ENCODE measurements at places on chromosomes 12 and 14.

DNA sequence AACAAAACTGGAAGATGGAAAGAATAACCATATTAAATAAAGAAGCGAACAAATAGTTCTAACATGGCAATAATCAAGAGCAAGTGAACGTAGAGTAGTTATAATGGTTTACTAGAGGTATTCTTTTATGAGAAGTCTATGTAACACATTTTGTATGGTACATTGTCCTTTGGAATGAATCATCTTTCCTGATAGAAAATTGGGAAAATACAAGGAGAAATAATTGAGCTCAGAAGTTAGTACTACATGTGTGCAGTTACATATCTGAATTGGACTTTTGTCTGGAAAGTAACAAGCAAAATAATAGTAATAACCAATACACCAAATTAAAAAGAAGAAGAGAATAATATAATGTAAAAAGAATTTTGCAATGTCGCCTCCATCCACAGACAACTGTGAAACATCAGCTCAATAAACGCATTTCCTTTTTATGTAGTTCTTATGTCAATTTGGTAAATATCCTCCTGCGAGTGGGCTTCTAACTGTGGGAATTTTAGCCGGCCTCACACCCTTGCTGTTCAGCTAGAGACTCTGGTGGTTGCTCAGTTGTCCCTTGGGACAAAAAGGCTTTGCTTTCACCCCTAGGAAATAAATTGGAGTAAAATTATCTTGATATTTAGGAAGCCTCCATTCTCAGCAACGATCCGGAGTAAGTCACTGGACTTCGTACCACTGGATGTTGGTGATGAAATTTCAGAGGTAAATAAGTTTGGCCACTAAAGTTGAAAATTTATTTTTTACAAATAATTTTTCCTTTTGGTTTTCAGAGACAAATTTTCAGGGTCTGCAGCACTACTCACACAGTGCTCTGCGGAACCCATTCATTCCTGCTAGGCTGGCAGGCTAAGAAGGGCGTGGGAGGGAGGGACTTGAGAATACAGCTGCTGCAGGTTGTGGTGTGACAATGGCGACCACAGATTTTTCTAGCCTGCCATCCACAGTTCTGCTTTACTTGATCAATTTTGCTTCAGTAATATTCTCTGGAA lies 1.1 kb upstream of the TUBA1A start:
- DNase-seq, result no peak

GRCh38 chr14:22570132-22570949 lies 18.7 kb downstream of the DAD1 start:
- peak; percentile 71 for DNase-seq

GRCh38 chr12:117468016-117468415 lies 106.6 kb upstream of the NOS1 start:
- no peak for DNase-seq

DNA sequence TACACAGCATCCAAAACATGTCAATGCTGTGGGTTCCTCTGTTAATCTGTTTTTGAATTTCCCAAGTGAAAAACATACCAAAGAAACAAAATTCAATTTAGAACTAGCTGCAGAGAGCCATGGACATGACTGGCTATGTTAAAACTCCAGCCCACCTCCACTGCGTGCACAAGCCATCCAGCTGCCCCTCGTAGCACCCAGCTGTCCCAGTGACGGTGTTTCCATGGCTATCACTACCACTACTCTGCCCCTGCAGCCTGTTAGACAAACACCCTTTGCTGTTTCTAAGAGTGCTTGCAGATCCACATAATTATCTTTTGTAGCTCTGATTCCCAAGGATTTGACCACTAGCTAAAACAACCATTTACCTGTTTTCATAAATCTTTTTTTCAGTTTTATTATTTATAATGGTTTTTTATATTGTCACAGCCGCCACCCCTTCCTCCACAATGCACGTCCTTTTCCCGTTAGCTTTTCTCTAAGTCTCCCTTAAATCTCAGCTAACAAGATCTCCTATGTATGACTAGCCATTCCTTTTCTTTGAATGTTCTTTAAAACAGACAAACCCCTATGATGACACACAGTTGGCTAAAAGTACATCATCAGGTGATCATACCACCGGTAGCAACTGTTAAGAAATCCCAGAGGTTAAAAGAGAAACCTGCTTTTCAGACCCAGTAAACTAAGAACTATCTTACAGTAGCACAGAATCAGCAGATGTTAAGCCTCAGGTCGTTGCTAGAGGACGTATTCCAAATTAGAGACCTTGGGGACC lies 37.8 kb upstream of the NAA30 start:
- no peak for DNase-seq

DNA sequence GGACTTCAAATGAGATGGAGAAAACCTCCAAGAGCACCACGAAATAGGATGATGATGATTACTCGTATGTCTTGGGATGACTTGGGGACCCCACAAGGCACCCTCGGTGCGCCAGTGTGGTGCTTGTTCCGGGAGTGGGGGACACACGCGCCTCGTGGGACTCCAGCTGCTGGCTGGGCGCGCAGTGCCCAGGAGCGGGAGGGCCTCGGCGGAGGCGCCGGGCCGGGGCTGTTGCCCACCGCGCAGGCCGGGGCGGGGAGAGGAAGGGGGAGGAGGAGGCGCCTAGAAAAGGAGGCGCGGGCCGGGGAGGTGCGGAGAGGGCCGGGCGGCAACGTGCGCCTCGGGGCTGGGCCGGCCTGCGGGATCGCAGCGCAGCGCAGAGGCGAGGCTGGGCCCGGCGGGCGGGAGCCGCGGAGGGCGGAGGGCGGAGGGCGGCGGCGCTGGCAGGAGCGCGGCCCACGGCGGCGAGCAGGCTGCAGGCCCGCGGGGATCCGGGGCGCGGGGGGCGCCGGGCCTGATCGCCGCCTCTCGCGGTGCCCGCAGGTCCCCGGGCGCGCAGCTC lies at the start of gene RFLNA:
RFLNA (plus strand) TSS at position 314 of the 562 bp plus-strand sequence. CDS start 337 bp downstream, outside the sequence.
- DNase-seq, result no peak

- no peak for DNase-seq
Measured at GRCh38 chr12:45886685-45887084, 103.7 kb downstream of the SCAF11 start.

GRCh38 chr14:70282666-70283065 lies 76.8 kb downstream of the COX16 start:
- no peak for DNase-seq

DNA sequence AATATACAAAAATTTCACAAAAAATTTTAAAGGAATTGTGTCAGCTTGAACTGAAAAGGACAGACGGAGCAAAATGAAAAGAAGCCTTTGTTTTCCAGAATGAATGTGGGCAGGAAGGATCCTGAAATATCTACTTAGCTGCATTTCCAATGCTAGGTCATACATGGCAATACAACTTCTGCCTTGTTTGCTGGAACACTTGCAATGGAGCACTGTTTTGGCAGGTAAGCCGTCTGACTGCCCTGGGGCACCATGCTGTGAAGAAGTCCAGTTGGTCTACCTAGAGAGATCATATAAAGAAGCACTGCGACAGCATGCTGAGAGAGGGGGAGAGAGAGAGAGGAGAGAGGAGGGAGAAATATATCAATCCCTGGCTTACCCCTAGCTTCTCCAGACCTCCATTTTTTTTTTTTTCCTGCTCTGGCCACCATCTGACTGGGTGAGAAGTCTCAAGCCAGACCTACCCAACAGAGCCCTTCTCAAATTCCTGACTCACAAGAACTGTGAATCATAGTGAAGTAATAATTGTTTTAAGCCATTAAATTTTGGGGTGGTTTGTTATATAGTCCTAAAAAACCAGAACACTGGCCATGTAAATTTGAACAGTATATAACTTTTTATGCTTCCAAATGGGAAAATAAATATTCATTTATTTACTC lies 97.1 kb upstream of the PRICKLE1 start:
- DNase-seq, result no peak

DNA sequence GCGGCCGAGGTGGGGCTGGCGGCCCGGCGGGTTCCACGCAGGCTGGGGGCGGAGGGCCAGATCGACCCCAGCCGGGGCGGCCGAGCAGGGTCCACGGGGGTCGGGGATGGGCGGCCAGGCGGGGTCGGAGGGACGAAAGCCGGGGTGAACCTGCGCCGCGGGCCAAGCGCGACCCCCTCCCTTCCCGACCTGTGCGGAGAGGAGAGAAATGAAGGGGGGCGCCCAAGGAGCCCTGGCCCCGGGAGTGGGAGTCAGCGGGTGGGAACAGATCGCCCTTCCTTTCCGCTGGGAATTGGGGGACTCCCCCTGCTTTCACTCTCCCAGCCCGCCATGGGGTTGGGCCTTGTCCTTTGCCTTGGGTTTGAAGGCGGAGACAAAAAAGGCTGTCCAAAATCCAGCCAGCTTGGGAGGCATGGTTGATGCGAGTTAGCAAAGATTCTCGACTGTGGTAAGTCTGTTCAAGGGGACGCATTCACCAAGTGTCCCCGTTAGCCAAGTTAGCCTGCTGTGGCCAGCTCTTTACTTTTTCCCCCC lies 559 bp upstream of the CKAP4 start:
- DNase-seq, result peak; percentile 45

DNA sequence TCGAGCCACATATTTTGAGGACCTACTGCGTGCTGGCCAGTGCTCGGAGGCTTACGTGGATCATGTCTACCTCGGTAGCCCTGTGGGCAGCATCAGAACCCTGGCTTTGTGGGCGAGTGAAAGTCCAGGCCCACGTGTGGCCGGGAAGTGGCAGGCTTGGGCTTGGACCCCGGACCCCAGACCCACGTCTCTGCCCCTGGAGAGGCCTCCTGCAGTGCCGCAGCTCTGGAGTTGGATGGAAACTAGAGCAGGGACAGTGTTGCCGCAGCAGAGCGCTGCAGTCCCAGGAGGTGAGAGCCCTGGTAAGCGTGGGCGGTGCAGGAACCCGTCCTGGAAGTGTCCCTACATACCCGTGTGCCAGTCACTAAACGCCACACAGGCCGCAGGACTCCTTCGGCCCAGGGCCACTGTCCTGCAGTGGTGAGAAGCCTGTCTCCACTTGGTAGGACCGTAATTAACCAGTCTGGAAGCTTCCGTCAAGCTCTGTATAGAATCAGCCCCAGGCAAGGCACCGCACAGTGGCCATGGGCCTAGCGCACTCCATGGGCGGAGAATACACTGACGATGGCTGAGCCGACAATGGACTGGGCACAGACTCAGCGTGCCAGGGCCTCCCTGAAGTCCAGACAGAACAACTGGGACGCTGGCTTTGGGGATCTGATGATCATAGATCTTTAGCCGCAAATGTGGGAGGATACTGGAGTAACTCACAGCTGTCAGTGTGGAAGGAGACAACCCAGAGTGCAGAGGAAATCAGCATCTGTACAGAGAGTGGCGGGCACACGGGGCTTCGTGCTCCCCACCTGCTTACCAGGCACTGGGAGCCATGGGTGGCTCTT lies 219.5 kb downstream of the KIF26A start:
- DNase-seq, result no peak

- DNase-seq, result peak; percentile 38
Measured at GRCh38 chr14:75861161-75861621, 120.6 kb downstream of the TGFB3 start.
